ENCODE measurements at places on chromosomes 1 and 21.

DNA sequence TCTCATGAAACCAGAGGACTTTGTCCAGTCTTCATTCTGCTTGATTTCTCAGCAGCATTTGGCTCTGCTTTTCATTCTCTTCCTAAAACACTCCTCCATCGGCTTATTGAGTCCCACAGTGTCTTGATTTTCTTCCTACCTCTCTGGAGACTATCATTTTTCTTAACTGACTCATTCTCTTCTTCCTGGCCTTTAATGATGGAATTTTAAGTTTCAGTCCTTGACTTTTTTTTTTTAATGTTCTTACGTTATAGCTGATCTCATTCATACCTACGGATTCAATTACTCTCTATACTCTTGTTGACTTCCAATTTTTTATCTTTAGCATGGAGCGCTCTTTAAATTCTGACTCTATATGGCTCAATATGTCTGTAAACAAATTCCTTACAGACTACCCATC, 111.1 kb downstream of the NEK7 start:
- DNase-seq = no peak

DNA sequence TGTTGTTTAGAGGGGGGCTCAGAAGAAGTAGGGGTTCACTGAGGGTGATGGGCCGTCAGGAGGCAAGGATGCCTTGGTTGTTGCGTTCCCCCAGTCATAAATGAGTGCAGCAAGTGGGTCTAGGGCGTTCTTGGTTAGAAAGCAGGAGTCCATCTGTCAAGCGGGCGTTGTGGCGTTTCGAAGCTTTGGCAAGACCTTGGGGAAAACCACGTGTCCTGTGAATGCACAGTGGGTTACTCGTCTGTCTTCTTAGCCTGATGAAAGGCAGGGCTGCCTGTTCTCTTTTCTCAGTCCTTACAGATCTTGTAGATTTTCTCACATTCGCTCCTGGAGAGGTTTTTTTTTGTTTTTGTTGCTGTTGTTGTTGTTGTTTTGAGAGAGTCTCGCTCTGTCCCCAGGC, 6.3 kb upstream of the ZNF496 start:
- no peak for DNase-seq

- no peak for DNase-seq
These were observed 354.3 kb upstream of the NEGR1 start for GRCh38 chr1:72636631-72637030.

- DNase-seq = no peak
These were observed 110.5 kb upstream of the SERBP1 start for GRCh38 chr1:67540733-67541125.

DNA sequence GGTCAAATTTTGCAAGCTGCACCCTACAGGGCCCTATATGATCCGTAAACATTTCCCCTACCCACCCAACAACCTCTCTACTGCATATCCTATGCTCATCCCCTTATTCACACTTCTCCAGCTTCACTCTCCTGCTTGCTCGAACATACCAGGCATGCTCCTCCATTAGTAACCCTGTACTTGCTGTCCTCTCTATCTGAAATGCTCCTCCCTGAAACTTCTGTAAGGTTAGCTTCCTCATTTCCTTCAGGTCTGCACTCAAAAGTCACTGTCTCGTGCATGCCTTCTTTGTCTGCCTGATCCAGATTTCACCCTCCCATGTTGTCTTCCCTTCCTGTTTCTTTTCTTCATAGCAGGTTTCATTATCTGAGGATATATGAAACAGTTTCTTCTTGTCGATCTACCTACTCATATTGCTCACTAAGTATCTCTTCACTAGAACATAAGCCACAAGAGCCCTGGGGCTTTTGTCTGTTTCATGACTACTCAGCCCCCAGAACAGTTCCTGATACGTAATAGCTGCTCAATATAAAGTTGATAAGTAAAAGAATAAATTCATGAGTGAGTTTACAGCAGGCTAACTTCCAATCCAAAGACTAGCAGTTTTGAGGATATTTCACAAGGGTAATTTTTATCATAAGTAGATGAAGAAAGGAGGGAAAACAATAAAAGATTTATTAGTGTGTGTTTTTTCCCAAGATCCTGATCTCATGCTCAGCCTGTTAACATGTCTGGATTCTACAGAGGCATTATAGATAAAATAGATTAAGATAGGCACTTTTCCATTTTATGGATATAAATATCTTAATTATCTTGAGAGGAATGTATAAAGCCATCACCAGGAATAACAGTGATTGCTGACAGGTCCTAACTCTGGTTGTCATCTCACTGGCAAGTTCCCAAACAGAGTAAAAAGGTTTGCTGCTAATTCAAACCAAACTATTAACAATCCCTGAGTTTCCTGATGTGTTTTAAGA, 392.5 kb upstream of the ESRRG start:
- no peak for DNase-seq

DNA sequence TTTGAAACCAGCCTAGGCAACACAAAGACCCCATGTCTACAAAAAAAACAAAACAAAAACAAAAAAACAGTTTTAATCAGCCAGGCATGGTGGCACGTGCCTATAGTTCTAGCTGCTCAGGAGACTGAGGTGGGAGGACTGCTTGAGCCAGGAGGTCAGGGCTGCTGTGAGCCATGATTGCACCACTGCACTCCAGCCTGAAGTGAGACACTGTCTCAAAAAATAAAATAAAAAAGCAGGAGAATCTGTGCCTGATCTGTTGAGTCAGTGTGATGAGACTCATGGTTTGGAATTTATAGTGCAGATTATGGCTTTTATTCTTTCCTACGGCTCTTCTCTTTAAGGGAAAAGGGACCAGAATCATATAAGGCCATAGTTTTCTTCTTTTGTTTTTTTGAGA, 16.5 kb downstream of the TRIT1 start:
- DNase-seq = no peak

- no peak for DNase-seq
These were observed 552.3 kb downstream of the NUF2 start for GRCh38 chr1:163874070-163874469.

GRCh38 chr1:164740000-164740526, 181.1 kb downstream of the PBX1 start:
- no peak for DNase-seq

DNA sequence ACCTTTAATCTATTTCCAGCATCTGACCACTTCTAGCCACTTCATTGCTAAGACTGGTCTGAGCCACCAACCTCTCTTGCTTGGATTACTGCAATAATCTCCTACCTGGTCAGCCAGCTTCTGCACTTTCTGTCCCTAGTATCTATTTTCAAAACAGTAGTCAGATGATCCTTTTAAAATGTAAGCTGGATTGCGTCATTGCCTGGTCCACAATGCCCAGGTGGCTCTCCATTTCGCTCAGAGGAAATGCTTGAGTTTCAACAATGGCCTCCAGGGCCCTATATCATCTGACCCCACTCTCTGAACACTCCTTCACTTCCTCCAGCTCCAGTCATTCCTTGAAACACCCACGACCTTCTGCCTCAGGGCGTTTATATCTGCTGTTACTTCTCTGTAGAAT, 2.3 kb downstream of the FYB2 start:
- no peak for DNase-seq

DNA sequence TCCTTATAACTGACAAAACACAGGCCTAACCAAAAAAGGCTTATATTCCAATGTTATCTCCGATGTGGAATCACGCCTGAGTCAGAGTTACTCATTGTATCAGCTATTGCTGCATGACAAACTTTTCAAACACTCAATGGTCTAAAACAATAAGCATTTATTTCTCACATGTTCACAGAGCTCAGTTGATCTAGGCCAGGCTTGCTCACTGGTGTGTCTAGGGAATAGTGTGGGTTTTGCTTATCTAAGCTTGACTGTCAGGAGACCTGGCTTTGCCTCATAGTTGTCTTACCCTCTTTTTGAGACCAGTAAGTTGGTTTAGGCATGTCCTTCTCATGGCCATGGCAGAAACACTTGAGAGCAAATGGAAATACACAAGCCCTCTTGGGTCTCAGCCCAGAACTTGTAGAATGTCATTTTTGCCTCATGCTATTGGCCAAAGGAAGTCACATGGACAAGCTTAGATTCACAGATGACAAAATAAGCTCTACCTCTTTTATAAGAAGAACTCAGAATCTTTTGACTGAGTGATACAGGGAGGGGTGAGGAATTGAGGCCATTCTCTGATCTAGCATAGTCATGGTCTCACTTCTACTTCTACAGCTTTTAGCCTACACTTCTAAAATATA, 130.8 kb downstream of the HMCN1 start:
- no peak for DNase-seq

DNA sequence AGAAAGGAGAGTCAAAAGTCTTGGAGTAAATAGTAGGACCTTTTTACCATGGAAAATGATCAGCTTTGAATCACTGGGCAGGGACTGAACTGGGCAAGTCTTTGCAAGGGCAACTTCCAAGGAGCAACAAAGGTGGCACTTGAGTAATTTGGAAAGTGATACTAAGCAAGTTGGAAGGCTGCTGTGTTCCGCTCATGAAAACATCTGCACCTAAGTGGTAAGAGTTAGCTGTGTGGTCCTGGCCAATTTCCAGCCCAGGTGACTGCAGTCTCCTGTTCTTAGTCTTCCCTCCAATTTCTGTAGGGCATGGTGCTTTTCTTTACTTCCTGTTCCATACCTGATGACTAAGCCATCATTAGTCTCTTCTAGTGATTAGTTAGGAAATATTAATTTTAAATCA, 35.5 kb upstream of the PRDM2 start:
- DNase-seq = no peak

DNA sequence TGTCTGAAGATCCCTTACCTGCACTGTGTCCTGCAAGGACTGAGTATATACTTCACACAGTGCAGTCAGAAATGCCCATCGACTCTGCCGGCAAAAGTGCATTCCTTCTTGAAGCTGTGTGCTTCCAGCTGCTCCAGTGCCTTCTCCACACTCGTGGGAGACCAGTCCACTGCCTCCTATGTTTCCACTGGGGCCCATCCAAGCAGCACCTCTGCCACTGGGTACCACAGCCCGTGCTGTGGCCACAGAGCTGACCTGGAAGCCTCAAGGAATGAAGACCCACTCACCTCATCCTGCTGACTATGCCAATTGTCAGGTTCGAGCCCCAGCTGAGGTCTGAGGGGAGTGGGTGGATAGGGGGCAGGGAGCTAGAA, 108.1 kb downstream of the GDAP2 start:
- no peak for DNase-seq

DNA sequence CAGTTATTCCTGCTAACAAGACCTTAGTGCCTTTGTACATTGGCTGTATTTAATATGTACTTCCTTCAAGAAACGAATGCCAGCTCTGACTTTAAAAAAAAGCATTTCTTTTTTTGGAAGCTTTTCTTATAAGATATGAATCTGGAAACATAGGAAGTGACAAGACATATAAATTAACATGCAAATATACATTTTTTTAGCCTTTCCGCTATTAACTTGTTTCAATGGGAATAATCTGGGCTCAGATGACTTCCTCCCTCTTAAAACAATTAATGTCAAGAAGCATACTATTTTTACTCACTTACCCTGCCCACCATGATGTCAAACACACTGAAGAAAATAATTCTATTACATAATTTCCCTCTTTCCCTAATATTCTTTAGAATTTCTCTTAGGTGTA, 1.4 kb downstream of the DENND1B start:
- no peak for DNase-seq

- DNase-seq = no peak
These were observed 90.3 kb upstream of the DUSP10 start for GRCh38 chr1:221832151-221832550.

- DNase-seq = no peak
These were observed 5.2 kb upstream of the S100A2 start for GRCh38 chr1:153570874-153571273.

DNA sequence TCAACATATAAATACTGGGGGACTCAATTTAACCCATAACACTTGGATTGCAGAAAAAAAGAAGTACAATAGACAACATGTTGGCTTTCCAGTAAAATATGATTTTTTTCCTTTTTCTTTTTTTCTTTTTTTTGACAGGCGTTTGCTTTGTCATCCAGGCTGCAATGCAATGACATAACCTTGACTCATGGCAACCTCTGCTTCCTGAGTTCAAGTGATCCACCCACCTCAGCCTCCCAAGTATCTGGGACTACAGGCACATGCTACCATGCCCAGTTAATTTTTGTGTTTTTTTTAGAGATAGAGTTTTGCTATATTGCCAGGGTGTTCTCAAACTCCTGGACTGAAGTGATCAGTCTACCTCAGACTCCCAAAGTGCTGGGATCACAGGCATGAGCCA, 1512.0 kb upstream of the PRMT6 start:
- DNase-seq = no peak

GRCh38 chr1:106937104-106937503, 119.4 kb upstream of the PRMT6 start:
- no peak for DNase-seq

GRCh38 chr1:181060066-181060465, 26.3 kb downstream of the MR1 start:
- no peak for DNase-seq

GRCh38 chr1:158979229-158979628, 30.5 kb upstream of the IFI16 start:
- no peak for DNase-seq

GRCh38 chr21:38810034-38810825, 4.5 kb downstream of the ETS2 start:
- no peak for DNase-seq

GRCh38 chr1:54297596-54298283, 97.8 kb downstream of the MRPL37 start:
- DNase-seq = no peak

Measured in stimulated activated CD4-positive, alpha-beta T cell treated with anti-CD3 and anti-CD28 coated beads, Interleukin-2, amount 100 ng/mL, for 24 hours (primary cell).